ENCODE measurements at places on chromosomes 13 and 19. TPM values are rescaled to one million over a fixed set of nuclear protein-coding genes. Genes with fewer than 3 reads are reported as not detected.

Gene S1PR4
- not detected for total RNA-seq

- no peak for DNase-seq
- H3K27me3 ChIP-seq: no peaks in the 10 kb centered on the region
- no peak overlapping the region for H3K27ac ChIP-seq
- H3K4me3 ChIP-seq: no peak overlapping the region
Measured at GRCh38 chr13:111367340-111367739, 46.9 kb downstream of the TEX29 start.

- no peak for DNase-seq
- no peak overlapping the region for H3K27ac ChIP-seq
- H3K27me3 ChIP-seq: no peaks in the 10 kb centered on the region
- no peaks in the 10 kb centered on the region for H3K36me3 ChIP-seq
- H3K4me1 ChIP-seq: peaks cover 3% of the 10 kb centered on the region
Measured at GRCh38 chr19:38990949-38991697, 15.6 kb upstream of the FBXO17 start.

GRCh38 chr13:47080621-47081020 is 183.8 kb upstream of the HTR2A start:
- H3K4me3 ChIP-seq: no peak overlapping the region
- H3K4me1 ChIP-seq: peaks cover 6% of the 10 kb centered on the region
- no peak overlapping the region for H3K27ac ChIP-seq
- no peak for DNase-seq
- H3K27me3 ChIP-seq: no peaks in the 10 kb centered on the region

- no peaks in the 10 kb centered on the region for H3K36me3 ChIP-seq
- H3K4me3 ChIP-seq: peak overlapping the region; percentile 80
- H3K27me3 ChIP-seq: no peaks in the 10 kb centered on the region
Measured at GRCh38 chr19:16628984-16629691, 1.1 kb upstream of the MED26 start.

Gene PDE4A
- total RNA-seq: 1.5 TPM

DNA sequence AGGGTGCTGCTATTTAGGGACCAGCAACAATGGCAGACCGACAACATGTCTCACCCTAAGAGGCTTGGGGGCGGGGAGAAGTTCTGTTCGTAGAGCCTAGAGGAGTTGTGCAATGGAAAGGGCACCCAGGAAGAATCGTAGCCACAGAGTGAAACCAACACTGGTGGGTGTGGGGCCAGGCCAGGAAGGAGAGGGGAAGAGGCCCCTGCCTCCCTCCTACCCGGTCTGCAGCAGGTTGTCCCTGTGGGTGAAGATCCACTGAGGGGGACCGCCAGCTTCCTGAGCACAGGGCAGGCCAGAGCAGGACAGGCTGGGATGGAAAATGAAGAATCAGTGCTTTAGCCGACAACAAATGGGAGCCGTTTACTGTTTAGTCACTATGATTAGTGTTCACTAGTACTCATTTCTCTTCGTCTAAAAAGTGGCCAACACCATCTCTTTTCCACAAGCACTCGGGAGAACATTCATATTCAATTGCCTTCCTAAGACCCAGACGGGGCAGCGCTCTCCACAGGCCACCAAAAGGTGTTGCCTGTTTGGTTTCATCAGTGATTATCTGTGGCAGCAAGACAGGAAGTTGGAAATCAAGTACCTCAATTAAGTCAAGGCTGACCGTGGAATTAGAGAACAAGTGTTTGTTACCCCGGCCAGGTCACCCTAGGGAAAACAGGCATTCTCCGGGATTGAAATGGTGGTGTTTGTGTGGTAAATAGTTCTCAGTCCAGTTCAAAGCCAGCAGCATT is 1.1 kb upstream of the ATP11A start:
- peak; percentile 32 for DNase-seq
- H3K4me3 ChIP-seq: peak overlapping the region; percentile 98
- peaks cover 6% of the 10 kb centered on the region for H3K27me3 ChIP-seq
- H3K36me3 ChIP-seq: no peaks in the 10 kb centered on the region
- H3K27ac ChIP-seq: no peak overlapping the region

- H3K36me3 ChIP-seq: no peaks in the 10 kb centered on the region
- peaks cover 22% of the 10 kb centered on the region for H3K4me1 ChIP-seq
- no peak for DNase-seq
- no peaks in the 10 kb centered on the region for H3K27me3 ChIP-seq
Measured at GRCh38 chr13:110646442-110647364, 31.4 kb downstream of the NAXD start.

DNA sequence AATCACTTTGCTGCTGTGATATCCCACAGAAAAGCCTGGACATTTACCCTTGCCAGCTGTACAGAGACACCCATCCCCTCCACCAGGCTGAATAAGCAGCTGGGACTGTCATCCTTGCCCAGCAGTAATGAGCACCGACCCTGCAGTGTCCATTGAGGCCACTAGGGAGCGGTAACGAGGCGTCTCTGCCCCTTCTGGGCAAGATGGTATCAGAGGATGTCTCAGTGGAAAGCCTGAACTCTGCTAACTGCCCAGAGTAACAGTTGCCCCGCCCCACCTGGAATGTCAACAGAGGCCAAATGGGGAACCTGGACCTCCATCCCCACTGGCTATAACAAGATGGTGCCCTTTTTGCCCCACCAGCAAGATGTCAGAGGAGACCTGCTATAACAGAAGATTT is 22.8 kb upstream of the CEACAM20 start:
- peaks cover 4% of the 10 kb centered on the region for H3K27me3 ChIP-seq
- H3K27ac ChIP-seq: no peak overlapping the region
- no peaks in the 10 kb centered on the region for H3K4me1 ChIP-seq
- H3K4me3 ChIP-seq: no peak overlapping the region

Gene NACC1
- total RNA-seq: 108 TPM

Gene TMTC4
- total RNA-seq: 74.3 TPM

Gene ACP5
- 0.11 TPM for total RNA-seq

Gene CCDC169
- total RNA-seq: 6.3 TPM

Gene CGB1
- total RNA-seq: not detected

DNA sequence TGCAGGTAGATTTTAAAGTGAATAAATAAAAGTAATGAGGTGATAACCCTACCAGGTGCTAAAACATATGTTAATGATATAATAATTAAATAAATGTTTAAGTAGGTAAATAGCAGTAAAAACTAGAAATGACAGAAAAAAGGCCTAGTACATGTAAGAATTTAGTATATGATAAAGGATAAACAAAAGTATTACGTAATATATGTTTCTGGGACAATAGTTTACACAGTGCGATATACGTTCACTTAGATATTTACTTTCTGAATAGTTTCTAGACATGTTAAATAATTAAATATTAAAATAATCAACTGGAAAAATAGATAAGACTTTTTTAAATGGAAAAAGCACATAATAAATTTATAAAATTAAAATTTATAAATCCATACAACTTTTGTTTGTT is 340.9 kb downstream of the LIG4 start:
- H3K27ac ChIP-seq: no peak overlapping the region
- no peak for DNase-seq
- H3K4me3 ChIP-seq: no peak overlapping the region
- H3K27me3 ChIP-seq: peaks cover 19% of the 10 kb centered on the region
- H3K4me1 ChIP-seq: peaks cover 3% of the 10 kb centered on the region
- no peaks in the 10 kb centered on the region for H3K36me3 ChIP-seq

GRCh38 chr19:12194827-12195731 is 32.2 kb downstream of the ZNF136 start:
- H3K4me1 ChIP-seq: no peaks in the 10 kb centered on the region
- H3K4me3 ChIP-seq: no peak overlapping the region
- peaks cover 14% of the 10 kb centered on the region for H3K36me3 ChIP-seq
- DNase-seq: no peak

DNA sequence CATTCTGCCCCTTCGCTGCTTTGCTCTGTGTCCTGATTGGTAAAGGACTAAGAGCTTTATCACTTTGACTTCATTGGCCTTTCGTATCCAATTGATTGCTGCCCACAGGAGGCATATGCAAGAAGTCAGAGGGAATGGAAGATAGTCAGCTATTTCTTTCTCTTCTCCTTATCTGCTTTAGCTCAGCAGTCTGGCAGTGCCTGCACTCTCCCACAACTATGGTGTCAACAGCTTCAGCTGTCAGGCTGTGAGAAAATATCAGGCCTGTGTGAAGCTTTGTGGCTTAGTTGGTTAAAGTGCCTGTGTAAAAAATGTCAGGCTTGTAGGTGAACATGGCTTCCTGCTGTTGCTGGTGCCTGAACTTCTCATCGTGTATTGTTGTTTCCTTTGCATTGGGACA is 243.0 kb downstream of the PCDH17 start:
- no peaks in the 10 kb centered on the region for H3K36me3 ChIP-seq
- no peak overlapping the region for H3K4me3 ChIP-seq
- no peaks in the 10 kb centered on the region for H3K27me3 ChIP-seq
- no peaks in the 10 kb centered on the region for H3K4me1 ChIP-seq
- H3K27ac ChIP-seq: no peak overlapping the region
